Activated CD8-positive, alpha-beta memory T cell treated with anti-CD3 and anti-CD28 coated beads for 36 hours (primary cell): ENCODE measurements at places on chromosomes 2 and 18. TPM values are rescaled to one million over a fixed set of nuclear protein-coding genes. Genes with fewer than 3 reads are reported as not detected.

The CROCC2 gene
- total RNA-seq, result not detected

The RAD51AP2 gene
- total RNA-seq, result not detected

The GKN2 gene
- not detected for total RNA-seq

The NEURL3 gene
- 0.13 TPM for total RNA-seq

The PLA2R1 gene
- total RNA-seq, result not detected

The ANKRD39 gene
- 31.6 TPM for total RNA-seq

The HOXD8 gene
- not detected for total RNA-seq

The RESP18 gene
- total RNA-seq, result not detected

The SEH1L gene
- total RNA-seq, result 140 TPM

The CMPK2 gene
- total RNA-seq, result 0.84 TPM

The LONRF2 gene
- 0.08 TPM for total RNA-seq

The HNMT gene
- not detected for total RNA-seq

The IFIH1 gene
- 15.8 TPM for total RNA-seq

The CYRIA gene
- 0.75 TPM for total RNA-seq

The COLEC12 gene
- not detected for total RNA-seq

The OTX1 gene
- total RNA-seq, result 0.13 TPM

The FTCDNL1 gene
- total RNA-seq, result 4.6 TPM

The SIX3 gene
- total RNA-seq, result 0.08 TPM

The PRSS56 gene
- not detected for total RNA-seq

The TRAF3IP1 gene
- 14.2 TPM for total RNA-seq

The DCTN1 gene
- total RNA-seq, result 102 TPM

The E2F6 gene
- 15.6 TPM for total RNA-seq

The ALPI gene
- not detected for total RNA-seq

The TSPYL6 gene
- not detected for total RNA-seq

The FAM168B gene
- total RNA-seq, result 85.2 TPM

The PMAIP1 gene
- total RNA-seq, result 69.1 TPM

The ATP6V1C2 gene
- not detected for total RNA-seq

The LDAH gene
- total RNA-seq, result 28.8 TPM

The ST3GAL5 gene
- total RNA-seq, result 11.6 TPM

The NT5DC4 gene
- total RNA-seq, result not detected

The ACVR1C gene
- total RNA-seq, result 0.44 TPM

The DUSP19 gene
- 3.4 TPM for total RNA-seq

The ASPRV1 gene
- total RNA-seq, result 0.61 TPM

The FNDC4 gene
- total RNA-seq, result not detected

The ACOXL gene
- total RNA-seq, result 0.30 TPM

The B3GNT7 gene
- 0.25 TPM for total RNA-seq

The DUSP2 gene
- total RNA-seq, result 297 TPM

The ONECUT2 gene
- not detected for total RNA-seq

The ILKAP gene
- 56.6 TPM for total RNA-seq

The BUB1 gene
- 65.2 TPM for total RNA-seq

The IL1R1 gene
- 1.8 TPM for total RNA-seq

The DNER gene
- total RNA-seq, result not detected

The ERBB4 gene
- total RNA-seq, result not detected

The CPO gene
- not detected for total RNA-seq

The ADAM17 gene
- total RNA-seq, result 20.2 TPM

The TTR gene
- not detected for total RNA-seq

The ADD2 gene
- total RNA-seq, result 2.0 TPM

The SNORC gene
- total RNA-seq, result 0.70 TPM

The C2orf78 gene
- not detected for total RNA-seq

The TRIM43 gene
- not detected for total RNA-seq

The MYOM1 gene
- 0.91 TPM for total RNA-seq

The FLACC1 gene
- total RNA-seq, result 1.3 TPM

The RELCH gene
- 20.0 TPM for total RNA-seq

The PROKR1 gene
- total RNA-seq, result 0.13 TPM

The COL6A3 gene
- total RNA-seq, result 15.8 TPM

The LRRC30 gene
- not detected for total RNA-seq
